Testis (tissue), 5 donors: ENCODE measurements at places on chromosomes 1 and 21. TPM values are rescaled to one million over a fixed set of nuclear protein-coding genes. Genes with fewer than 3 reads are reported as not detected.

RNF186 gene
- 0.19 TPM for total RNA-seq

GRCh38 chr21:15638856-15639549 is 90.8 kb upstream of the USP25 start:
- no peak overlapping the region for H3K27ac ChIP-seq
- H3K4me1 ChIP-seq: no peaks in the 10 kb centered on the region
- no peaks in the 10 kb centered on the region for H3K36me3 ChIP-seq
- H3K4me3 ChIP-seq: no peak overlapping the region
- H3K27me3 ChIP-seq: no peaks in the 10 kb centered on the region
- DNase-seq: no peak

DNA sequence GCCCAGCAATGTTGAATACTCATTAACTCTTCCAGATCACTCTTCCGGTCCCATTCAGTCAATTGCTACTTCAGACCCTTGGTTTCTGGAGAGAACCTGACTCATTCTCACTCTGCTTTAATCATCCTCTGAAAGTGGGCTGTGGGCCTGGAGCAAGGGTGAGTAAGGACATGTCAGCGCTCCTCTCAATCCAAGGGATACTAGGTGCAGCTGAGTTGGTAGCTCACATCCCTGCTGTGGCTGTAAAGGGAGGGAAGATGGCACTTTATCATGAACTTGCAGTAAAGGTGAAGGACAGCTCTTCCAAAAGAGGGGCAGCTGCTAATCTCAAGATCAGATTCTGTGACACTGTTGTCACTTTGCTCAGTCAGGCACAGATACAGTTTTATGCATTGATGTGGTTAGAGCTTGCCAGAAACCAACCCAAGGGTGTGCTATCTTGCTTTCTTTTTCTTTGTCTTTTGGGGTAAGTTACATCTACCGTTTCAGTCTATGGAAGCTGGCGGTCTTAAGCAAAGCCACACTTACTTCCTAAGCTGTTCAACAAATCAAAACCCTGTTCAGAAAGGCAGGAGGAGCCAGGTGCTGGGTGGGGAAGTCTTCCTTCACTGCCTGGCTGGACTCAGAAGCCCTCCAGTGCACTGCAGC is 26.5 kb upstream of the NTPCR start:
- DNase-seq: no peak
- H3K4me3 ChIP-seq: no peak overlapping the region
- H3K27ac ChIP-seq: no peak overlapping the region
- H3K27me3 ChIP-seq: no peaks in the 10 kb centered on the region
- H3K4me1 ChIP-seq: no peaks in the 10 kb centered on the region

DNA sequence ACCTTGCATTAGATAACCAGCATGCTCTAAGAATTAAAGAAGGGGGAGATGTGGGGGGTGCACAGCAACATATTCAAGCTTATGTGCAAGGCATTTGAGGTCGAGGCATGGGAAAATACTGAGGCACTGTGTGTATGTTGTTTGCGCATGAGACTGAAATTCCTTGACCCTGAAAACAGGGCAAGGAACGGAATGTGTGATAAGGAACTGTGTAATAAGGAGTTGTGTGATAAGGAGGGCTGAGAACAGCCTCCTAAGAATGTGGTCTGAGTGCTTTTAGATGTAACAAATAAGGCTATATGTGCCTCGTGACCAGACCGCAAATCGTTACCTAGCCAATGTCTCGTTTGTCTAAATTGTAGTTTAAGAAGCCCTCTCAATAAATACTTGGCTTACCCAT is 26.5 kb upstream of the ITLN1 start:
- H3K27me3 ChIP-seq: no peaks in the 10 kb centered on the region
- peak overlapping the region; percentile 64 for H3K27ac ChIP-seq
- H3K4me3 ChIP-seq: no peak overlapping the region
- peak; percentile 57 for DNase-seq

DNA sequence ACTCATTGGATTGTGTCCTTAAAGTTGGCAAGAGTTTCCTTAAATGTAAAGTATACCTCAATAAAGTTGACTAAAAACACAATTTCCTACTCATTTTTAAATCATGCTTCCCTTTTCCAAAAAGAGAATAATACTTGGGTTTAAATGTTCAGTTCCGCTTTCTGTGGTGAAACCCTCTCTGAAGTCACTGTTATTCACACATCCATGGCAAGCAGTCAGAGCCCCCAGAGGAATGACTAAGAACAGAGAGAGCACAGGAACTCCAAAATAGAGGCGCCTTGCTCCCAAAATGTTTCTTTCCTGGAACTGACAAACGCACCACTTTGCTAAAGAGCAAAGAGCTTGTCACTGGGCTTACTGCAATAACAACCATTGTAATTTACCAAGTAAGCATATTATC is 142.5 kb downstream of the TIAM1 start:
- peaks cover 22% of the 10 kb centered on the region for H3K4me1 ChIP-seq
- DNase-seq: peak; percentile 74
- no peaks in the 10 kb centered on the region for H3K36me3 ChIP-seq
- no peaks in the 10 kb centered on the region for H3K27me3 ChIP-seq
- no peak overlapping the region for H3K4me3 ChIP-seq

DNA sequence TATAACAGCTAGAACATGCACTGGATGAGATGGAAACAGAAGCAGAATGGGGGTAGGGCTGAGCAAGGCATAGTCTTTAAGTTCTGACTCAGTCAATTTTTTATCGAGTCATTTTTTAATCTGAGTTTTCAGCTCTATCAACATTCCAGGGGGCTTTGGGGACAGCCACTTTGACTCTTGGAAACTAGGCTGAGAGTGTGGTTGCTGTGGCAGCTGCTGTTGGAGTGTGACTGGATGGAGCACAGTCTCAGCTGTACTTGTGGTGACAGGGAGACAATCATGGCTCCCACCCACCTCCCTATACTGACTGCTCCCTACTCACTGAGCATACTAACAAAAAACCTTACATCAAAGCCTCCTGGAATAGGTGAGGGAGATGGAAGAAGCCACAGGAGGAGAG is 25.0 kb downstream of the GJA5 start:
- H3K27ac ChIP-seq: no peak overlapping the region
- H3K27me3 ChIP-seq: no peaks in the 10 kb centered on the region
- H3K4me1 ChIP-seq: no peaks in the 10 kb centered on the region
- no peaks in the 10 kb centered on the region for H3K36me3 ChIP-seq

DNA sequence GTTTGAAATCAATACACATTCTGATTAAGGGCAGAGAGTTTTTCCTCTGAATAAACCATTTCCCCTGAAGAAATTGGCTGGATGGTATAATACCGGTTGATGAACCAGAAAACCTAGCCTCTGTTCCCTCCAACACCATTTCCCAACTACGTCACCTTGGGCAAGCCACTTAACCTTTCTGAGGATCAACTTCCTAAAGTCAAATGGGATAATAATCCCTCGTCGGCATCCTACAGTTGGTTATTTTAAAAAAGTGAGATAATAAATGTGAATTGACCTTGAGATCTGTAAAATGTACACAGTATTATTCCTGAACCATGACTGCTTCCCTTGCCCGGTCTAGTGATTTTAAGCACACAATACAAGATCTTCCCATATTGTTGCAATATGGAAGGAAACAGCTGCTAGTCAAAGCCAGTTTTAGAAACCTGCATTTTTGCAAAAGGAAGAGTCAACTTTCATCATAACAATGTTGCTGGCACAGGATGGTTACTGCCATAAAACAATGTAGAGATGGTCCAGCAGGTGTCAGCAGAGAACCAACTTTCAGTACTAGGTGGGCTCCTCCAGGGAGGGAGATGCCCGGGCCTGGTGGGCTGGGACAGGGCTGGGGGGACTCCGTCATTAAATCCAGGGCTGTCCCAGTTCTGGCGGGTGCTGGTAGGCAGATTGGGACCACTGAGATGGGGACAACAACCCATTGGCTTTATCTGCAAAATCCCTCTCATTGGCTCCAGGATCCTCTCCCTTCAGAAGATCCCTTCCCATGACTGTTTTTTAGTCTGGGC is 5.2 kb upstream of the HLX start:
- no peaks in the 10 kb centered on the region for H3K36me3 ChIP-seq
- H3K27me3 ChIP-seq: no peaks in the 10 kb centered on the region
- H3K4me3 ChIP-seq: no peak overlapping the region
- H3K27ac ChIP-seq: no peak overlapping the region

DNA sequence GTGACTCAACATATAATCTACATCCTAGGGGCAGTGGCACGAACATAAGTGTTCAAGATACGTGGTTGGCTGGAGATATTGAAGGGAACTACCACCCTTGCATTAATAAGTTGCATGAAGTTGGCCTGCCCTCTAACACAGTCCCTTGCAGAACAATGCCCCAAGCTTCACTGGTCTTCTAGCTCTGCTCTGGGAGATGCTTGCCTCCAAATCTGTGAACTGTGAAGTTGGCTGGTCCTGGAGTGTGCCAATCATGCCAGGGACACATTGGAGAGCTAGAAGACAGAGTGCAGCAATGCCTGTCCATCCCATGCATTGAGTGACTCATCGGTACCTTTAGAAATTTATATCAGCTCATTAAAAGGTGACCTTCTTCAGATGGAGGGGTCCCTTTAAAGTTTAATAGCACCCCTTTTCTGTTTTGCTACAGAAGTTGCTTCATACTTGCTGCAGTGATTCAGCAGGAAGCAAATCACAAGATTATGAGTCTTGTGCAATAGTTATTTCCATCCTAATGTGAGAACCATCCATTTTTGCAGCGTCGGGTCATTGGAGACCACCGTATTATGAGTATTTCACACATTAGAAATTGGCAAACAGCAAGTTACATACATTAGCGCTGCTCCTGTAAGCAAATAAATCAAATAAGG is 55.2 kb upstream of the KAZN start:
- no peak overlapping the region for H3K4me3 ChIP-seq
- H3K27me3 ChIP-seq: no peaks in the 10 kb centered on the region
- no peak for DNase-seq
- no peak overlapping the region for H3K27ac ChIP-seq
- no peaks in the 10 kb centered on the region for H3K4me1 ChIP-seq
- no peaks in the 10 kb centered on the region for H3K36me3 ChIP-seq

- H3K4me1 ChIP-seq: peaks cover 10% of the 10 kb centered on the region
- no peak overlapping the region for H3K27ac ChIP-seq
- H3K36me3 ChIP-seq: no peaks in the 10 kb centered on the region
- no peak overlapping the region for H3K4me3 ChIP-seq
- no peaks in the 10 kb centered on the region for H3K27me3 ChIP-seq
Observed at GRCh38 chr1:169119405-169119804, 12.9 kb downstream of the ATP1B1 start.

- H3K27me3 ChIP-seq: no peaks in the 10 kb centered on the region
- no peaks in the 10 kb centered on the region for H3K36me3 ChIP-seq
- H3K27ac ChIP-seq: no peak overlapping the region
- H3K4me1 ChIP-seq: no peaks in the 10 kb centered on the region
- no peak overlapping the region for H3K4me3 ChIP-seq
Observed at GRCh38 chr1:97050506-97050905, 328.9 kb downstream of the PTBP2 start.

- H3K27me3 ChIP-seq: no peaks in the 10 kb centered on the region
- no peaks in the 10 kb centered on the region for H3K36me3 ChIP-seq
- DNase-seq: no peak
- H3K4me1 ChIP-seq: peaks cover 48% of the 10 kb centered on the region
- H3K4me3 ChIP-seq: no peak overlapping the region
Observed at GRCh38 chr1:94806441-94806871, 13.7 kb upstream of the SLC44A3 start.

GRCh38 chr1:3418600-3418999 is 35.9 kb upstream of the ARHGEF16 start:
- no peaks in the 10 kb centered on the region for H3K36me3 ChIP-seq
- no peak overlapping the region for H3K4me3 ChIP-seq
- peaks cover 6% of the 10 kb centered on the region for H3K4me1 ChIP-seq
- DNase-seq: no peak
- no peak overlapping the region for H3K27ac ChIP-seq
- no peaks in the 10 kb centered on the region for H3K27me3 ChIP-seq

GRCh38 chr1:7281821-7282220 is 489.3 kb upstream of the VAMP3 start:
- H3K4me1 ChIP-seq: no peaks in the 10 kb centered on the region
- H3K4me3 ChIP-seq: no peak overlapping the region
- DNase-seq: peak; percentile 56
- H3K36me3 ChIP-seq: no peaks in the 10 kb centered on the region

DNA sequence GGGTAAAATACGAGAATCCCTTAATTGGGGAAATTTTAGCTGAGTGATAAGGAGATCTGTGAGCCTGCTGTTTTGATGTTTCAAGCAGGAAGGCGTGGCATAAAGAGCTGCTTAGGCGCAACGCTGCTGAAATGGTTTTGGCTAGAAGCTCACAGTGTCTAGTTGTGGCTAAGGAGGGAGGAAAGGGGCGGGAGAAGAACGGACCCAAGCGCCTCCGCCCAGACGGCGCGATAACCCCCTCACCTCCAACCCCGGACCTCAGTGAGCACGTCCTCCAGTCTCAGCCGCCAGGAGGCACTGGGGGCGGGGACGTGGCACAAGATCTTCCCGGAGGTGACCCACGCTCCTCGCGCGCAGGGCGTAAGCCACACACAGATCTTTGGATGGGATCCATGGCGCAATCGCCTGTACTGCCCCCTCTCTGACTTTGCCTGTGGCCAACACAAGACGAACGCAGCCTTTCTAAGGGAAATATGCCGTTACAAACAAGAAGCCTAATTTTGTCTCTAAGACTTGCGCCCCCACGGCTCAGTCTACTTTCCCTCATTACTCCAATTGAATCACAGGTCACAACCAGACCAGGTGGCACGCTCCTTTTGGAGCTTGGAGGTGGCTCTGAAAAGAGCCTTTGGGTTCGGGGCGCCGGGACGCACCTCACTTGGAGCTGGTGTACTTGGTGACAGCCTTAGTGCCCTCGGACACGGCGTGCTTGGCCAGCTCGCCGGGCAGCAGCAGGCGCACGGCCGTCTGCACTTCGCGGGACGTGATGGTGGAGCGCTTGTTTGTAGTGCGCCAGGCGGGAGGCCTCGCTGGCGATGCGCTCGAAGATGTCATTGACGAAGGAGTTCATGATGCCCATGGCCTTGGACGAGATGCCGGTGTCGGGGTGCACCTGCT is 23.4 kb upstream of the RNF187 start:
- peak; percentile 48 for DNase-seq
- no peaks in the 10 kb centered on the region for H3K27me3 ChIP-seq
- no peak overlapping the region for H3K4me3 ChIP-seq
- peaks cover 7% of the 10 kb centered on the region for H3K4me1 ChIP-seq
- no peak overlapping the region for H3K27ac ChIP-seq

GRCh38 chr1:180854001-180854400 is 58.7 kb upstream of the KIAA1614 start:
- H3K27ac ChIP-seq: no peak overlapping the region
- no peaks in the 10 kb centered on the region for H3K36me3 ChIP-seq
- no peak overlapping the region for H3K4me3 ChIP-seq
- H3K4me1 ChIP-seq: peaks cover 3% of the 10 kb centered on the region
- DNase-seq: no peak

DNA sequence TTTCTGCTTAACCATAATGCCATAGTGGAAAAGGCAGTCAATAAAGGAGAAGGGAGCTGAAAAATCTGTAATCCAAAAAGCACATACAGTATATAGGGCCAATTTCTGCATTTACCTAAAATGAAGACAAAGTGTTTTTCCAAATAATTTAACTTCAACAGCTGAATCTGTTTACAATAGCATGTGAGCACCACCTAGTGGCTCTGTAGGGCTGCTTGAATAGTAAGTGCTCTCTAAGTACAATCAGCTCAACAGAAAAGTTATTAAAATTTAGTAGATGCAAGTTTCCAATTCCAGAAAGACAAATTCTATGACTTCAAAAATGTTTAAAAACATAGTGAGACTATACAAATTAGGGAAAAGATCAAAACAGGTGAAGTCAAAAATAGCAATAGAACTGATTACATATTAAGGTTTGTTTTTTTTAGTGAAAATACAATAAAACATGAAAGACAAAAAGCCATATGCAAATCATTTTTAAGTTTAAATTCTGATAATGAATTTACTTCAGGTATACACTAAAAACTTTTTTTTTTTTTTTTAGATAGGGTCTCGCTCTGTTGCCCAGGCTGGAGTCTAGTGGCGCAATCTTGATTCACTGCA is 220.0 kb downstream of the SETD4 start:
- DNase-seq: peak; percentile 90
- H3K36me3 ChIP-seq: no peaks in the 10 kb centered on the region
- no peak overlapping the region for H3K27ac ChIP-seq
